H4 (cell line): ENCODE measurements at places on chromosomes 3 and 15.

DNA sequence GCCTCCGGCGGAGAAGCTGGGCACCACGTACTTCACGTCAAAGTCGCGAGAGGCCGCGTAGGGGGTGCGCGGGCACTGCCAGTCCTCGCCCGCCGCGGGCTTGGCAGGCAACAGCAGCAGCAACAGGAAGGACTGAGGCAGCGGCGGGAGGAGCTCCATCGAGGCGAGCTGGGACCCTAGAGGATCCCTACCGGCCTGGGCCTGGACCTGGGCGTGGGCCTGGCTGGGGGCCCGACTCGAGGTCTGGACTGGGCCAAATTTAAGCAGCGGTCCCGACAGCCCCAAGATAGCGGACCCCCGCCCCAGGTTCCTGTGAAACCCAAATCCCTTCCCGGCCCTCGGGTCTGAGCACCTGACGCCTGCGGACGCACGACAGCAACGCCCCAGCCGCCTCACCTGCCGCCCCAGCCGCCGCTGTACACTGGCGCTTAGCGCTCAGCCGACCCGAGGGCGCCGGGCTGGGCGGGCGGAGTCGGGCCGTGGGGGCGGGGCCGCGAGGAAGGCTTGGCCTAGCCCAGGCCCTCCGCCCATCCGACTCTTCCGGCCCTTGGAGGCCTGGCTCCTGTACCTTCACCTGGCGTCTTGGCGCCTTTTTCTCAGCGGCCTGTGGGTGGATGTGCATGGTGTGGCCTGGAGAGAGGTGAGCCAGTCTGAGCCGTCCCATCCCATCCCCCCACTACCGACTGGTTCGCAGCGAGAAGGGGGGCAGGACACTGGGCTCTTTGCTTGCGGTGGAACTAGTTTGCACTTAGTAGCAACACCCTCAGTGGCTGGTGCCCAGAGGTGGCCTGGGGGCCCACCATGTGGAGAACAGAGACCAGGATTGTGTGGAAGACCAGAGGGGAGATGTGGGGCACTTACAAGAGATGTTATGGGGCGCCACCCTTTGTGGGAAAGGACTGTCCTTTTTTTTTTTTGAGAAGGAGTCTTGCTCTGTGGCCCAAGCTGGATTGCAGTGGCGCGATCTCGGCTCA, at the start of gene MST1R:
Gene MST1R (minus strand): TSS at position 423 of the 974 bp plus-strand sequence. CDS start 264 bp downstream, at position 159.
- DNase-seq, result no peak

DNA sequence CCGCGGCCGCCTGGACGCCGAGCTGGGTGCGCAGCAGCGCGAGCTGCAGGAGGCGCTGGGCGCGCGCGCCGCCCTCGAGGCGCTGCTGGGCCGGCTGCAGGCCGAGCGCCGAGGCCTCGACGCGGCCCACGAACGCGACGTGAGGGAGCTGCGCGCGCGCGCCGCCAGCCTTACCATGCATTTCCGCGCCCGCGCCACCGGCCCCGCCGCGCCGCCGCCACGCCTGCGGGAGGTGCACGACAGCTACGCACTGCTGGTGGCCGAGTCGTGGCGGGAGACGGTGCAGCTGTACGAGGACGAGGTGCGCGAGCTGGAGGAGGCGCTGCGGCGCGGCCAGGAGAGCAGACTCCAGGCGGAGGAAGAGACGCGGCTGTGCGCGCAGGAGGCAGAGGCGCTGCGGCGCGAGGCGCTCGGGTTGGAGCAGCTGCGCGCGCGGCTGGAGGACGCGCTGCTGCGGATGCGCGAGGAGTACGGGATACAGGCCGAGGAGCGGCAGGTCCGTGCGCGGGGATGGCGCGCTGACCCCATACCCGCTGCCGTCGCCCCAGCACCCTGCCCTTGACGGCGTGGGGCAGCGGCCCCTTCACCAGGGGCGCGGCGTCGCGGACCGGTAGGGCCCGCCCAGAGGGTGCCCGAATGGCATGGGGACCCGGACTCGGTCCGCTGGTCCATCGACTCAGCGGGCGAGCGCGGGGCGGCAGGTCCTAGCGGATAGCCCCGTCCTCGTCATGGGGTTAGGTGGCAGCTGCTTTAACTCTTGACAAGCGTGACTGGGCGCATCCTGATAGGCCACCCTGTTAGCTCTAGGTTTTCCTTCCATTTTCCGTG, 848 bp downstream of the SYNM start:
- no peak for DNase-seq

DNA sequence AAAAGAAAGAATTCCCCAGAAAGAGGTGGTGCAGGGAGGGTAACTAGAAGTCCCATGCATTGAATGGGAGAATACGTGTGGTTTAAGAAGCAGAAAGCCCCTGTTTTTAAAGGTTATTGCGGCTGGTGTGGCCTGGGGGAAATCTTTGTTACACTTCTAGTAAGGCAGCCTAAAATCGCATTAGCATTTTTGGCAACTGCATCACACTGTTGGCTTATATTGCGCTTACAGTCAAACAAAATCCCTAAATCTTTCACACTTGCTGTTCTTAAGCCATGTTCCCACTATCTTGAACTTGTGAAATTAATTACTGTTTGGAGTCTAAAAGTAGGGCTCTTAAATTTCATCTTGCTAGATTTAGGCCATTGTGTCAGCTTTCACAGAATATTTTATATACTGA, 66.0 kb upstream of the GOLIM4 start:
- DNase-seq, result no peak

- no peak for DNase-seq
These were observed 21.5 kb upstream of the CHD2 start for GRCh38 chr15:92878593-92879053.

- no peak for DNase-seq
These were observed 153.9 kb downstream of the GHSR start for GRCh38 chr3:172294223-172294806.

GRCh38 chr3:110789315-110789714, 282.3 kb upstream of the NECTIN3 start:
- DNase-seq, result no peak

DNA sequence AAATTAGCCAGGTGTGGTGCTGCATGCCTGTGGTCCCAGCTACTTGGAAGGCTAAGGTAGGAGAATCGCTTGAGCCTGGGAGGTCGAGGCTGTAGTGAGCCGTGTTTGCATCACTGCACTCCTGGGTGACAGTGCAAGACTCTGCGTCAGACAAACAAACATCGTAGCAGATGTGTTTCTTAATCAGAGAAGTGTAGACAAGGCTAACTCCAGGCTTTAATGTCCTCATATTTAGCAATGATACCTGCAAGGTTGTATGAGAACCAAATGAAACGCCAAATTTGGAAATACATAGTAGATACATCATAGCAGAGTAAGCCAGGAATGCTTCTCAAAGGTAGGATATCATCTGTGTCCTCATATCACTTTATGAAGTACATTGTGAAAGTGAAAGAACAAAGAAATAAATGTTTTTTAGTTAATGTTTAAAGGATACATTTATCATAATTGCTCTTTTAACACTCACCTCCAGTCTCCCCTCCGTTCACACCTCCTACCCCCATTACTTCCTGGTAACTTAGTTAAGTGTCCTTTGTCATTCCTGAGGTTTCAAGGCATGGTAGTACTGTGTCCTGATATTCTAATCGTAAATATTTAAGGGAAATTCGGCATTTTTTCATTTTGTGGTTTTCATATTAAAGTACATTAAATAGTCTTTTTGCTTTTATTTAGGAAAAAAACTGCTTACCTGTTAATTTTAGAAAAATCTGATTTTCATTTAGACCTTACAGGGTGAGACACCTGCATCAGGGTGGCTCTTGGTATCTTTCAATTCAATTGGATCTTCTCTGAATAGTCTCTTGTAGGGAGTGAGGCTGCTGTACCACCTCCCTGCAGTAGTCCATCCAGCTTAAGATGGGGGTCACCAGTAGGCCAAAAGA, 96.1 kb downstream of the OPA1 start:
- DNase-seq, result no peak

DNA sequence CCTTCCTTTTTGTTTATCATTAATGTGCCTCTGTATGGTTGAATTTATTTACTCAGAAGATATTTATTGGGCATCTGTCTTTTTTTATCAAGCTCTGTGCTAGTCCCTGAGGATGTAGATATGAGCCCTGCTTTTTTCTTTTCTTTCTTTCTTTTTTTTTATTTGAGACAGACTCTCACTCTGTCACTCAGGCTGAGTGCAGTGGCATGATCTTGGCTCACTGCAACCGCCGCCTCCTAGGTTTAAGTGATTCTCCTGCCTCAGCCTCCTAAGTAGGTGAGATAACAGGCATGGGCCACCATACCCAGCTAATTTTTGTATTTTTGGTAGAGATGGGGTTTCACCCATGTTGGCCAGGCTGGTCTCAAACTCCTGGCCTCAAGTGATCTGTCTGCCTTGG, 58.5 kb downstream of the MBNL1 start:
- DNase-seq, result no peak

GRCh38 chr3:45120359-45121158, 25.6 kb downstream of the CDCP1 start:
- DNase-seq, result no peak

DNA sequence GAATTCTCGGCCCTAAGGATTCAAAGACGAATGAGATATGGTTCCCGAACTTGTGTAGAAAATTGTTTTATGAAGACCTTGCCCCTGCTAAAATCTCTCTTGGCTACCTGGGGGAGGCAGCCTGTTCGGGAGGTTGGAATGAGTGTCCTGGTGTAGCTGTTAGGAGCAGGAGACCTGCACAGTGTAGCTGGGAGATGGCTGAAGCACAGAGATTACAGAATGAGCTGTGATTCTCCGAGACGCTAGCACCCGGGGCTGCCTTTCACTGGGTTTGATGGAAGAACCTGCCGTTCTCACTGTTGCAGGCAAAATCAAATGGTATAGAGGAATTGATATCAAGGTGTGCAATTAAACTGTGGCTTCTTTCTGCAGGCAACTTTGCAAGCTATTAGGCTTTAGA, 68.0 kb downstream of the TRAK1 start:
- no peak for DNase-seq

DNA sequence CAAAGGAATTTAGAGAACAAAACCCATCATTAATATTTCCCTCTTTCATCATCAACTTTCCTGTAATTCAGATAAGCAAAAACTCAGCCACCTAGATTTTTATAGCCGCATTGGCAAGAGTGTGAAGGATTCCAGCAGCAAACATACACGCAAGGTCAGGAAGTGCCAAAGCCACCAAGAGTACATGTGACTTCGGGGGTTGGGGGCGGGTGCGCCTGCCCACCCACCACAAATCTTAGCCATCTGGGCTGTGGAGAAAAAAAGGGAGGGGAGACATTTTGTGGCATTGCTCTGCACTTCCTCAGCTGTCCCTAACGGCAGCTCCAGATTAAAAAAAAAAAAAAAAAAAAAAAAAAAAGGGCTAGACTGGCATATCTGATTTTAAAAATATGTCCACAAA, 148.4 kb downstream of the TNIK start:
- peak; percentile 41 for DNase-seq

GRCh38 chr3:18559331-18559842, 134.2 kb upstream of the SATB1 start:
- DNase-seq, result peak; percentile 8

DNA sequence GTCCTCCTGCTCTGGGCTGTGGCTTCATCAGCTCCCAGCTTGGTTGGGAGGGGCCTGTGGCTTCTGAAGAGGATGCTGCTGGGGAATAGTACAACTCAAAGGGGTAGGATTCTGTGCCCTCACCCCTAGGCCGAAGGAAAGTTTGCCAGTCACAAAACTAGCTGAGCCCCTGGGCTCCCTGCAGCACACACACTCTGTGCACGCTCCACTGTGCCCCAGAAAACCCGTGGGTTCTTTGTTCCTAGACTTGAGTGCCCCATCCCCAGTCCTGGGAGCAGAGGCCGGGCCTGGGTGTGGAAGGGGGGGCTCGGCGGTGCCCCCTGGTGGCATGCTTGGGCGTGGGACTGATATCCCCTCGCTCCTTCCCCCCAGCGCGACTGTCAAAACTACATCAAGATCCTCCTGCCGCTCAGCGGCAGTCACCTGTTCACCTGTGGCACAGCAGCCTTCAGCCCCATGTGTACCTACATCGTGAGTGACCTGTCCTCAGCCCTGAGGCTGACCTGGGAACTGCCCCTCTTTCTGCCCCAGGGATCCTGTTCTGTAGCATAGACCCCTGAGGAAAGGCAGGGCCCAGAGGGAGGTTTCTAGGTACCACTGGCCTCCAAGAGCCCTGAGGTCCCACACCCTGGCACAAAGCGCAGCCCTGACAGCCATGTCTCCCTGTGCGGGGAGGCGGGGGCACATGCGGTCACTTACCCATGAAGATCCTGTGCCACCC, 14.2 kb downstream of the CIB1 start:
- DNase-seq, result no peak

- DNase-seq, result no peak
These were observed 1412.9 kb upstream of the ALCAM start for GRCh38 chr3:103953796-103954195.

GRCh38 chr3:120349855-120350125, 636 bp upstream of the LRRC58 start:
- DNase-seq, result no peak

GRCh38 chr3:149417174-149417573, 39.7 kb upstream of the TM4SF1 start:
- DNase-seq, result no peak

GRCh38 chr3:59733041-59733809, 683.4 kb upstream of the CFAP20DC start:
- no peak for DNase-seq

DNA sequence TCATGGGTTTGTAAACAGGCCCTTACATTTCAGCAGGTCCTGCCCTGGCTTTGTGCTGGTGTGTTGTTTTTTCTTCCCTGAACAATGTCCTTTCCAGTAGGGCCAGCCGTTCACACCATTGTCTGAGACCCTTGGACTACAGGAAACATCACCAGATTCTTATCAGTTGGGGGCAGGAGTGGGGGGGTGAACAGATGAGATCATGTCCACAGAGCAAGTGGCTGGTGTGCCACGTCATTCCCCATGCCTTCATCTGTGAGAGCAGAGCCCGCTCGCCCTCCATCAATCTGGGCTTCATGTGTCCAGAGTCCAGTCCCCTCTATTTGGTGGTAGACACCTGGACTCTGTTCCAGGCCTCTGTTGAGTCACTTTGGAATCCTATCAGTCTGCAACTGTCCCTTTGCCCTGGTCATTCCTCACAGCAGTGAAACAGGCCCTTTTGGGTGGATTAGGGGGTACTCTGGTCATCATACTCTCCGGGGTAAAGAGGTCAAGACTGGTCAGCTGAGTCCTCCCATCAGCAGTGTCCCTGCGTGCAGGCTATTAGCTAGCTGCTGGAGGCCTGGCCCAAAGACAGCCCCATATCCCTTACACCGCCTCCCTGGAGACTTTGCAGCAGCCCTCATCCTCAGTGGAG, 15.0 kb downstream of the SEMA3G start:
- DNase-seq, result no peak

GRCh38 chr15:94125156-94125555, 106.2 kb upstream of the MCTP2 start:
- no peak for DNase-seq
